ENCODE measurements at places on chromosomes 3 and 15.

- no peak for DNase-seq
Measured at GRCh38 chr15:71226536-71227455, 111.5 kb downstream of the THSD4 start.

- DNase-seq = no peak
Measured at GRCh38 chr3:159451067-159451466, 537.6 kb upstream of the IL12A start.

DNA sequence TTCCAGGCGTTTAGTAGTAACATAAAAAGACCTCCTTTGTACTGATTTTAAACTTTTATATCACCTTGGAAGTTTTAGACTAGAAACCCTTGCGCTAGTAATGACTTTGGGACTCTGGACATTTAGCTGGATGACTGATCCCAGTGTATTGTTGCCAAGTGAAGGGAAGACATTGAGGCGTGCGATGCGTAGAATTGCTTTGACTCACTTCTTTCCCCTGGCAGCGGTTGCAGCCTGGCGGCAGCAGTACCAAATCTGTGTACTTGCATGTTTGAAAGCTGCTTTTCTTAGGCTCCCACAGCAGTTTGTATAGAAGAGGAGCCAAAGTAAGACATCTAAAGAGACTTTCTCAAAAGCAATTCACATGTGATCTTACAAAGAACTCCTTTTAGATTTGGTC is 151.6 kb downstream of the BBX start:
- no peak for DNase-seq

- DNase-seq = no peak
Measured at GRCh38 chr3:123337948-123338619, 110.8 kb downstream of the ADCY5 start.

GRCh38 chr3:172538368-172539151 is 15.3 kb upstream of the TNFSF10 start:
- DNase-seq = no peak

DNA sequence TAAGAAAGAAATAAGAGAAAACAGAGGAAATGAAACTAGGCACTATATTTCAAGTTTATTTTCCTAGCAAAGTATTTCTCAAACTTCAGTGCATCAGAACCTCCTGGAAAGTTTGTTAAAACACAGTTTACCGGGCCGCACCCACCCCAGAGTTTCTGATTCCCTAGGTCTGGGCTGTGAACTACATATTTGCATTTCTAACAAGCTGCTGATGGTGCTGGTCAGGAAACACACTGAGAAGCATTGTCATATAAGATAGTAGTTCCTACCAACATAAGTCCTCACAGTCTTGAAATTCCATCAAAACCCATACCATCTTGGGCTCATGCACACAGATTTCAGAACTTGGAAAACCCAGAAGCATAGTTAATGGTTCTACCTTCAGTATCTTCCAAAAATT is 8.3 kb downstream of the SLC9A9 start:
- DNase-seq = no peak

- no peak for DNase-seq
Measured at GRCh38 chr3:113717818-113718217, 21.4 kb upstream of the USF3 start.

GRCh38 chr15:48001393-48002039 is 119.3 kb upstream of the SLC24A5 start:
- DNase-seq = no peak

GRCh38 chr15:98174286-98174685 is 213.8 kb downstream of the ARRDC4 start:
- peak; percentile 33 for DNase-seq

DNA sequence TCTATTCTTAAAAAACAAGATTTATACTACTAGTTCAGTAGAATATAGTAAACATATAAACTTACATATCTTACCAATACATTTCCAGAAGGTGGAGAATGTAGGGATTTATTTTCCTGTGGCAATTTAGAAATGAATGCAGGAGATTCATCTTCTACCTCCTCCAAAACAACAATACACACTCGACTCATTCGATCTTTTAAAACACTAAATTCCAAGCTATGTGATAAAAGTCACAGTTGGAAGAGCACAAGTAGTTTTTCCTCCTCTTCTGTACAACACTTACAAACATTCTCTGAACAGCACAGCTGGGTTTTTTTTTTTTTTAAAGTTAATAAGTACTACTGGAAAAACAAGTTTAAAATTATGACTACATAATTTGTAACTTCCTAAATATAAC is 1.4 kb downstream of the ANKRD28 start:
- DNase-seq = no peak

DNA sequence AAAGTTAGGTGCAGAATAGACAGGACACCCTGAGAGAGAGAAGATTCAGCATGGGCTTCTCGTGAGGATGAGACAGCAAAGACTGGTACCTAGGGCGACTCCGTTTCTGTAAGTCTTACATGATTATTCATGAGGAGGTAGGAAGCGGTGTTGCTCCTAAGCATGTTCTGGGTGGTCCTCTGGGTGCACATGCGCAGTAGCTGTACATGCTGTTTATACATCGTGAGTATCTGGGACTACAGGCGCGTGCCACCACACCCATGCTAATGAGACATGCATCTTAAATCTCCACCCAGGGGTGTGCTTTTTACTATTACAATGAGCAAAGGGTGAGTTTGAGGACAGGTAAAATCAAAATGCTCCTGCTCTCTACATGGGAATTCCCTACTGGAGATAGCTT is 12.3 kb downstream of the ALPK3 start:
- DNase-seq = no peak

DNA sequence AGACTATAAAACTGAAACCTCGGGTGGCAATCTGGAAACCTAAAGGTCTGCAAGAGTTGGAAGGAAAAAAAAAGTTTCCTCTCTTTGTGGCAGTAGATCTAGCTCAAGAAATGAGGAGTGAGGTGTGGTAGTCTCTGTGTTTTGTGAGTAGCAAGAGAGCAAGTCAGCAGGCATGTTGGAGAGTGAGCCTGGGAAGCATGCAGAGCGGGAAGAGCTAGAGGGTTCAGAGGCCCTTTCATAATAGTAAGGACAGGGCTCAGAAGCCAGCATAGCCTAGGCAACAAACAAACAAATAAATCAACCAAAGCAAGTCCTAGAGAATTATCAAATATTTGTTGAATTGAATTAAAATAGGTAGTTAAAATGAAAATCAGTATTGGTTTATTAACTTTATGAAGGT is 189.7 kb upstream of the CBLB start:
- DNase-seq = no peak

DNA sequence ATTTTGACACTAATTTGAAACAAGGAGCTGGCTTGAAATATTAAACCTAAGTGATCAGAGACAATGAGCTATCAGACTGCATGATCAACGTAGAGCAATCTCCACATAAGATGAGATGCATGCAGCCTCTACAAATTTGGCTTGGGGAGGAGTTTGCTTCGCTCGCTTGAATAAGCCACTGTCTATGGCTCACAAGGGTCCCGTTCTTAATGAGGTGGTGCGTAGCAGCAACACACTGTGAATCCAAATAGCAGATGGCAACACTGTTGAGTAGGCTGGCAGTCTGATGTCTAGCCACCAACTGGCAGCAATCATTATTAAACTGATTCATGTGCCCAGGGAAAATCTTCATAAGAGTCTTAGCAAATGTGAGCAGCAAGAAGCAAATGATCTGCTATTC is 125.4 kb upstream of the CCDC54 start:
- DNase-seq = no peak

Data from GM23338 (cell line).